Hematopoietic multipotent progenitor cell treated with erythropoietin and hydrocortisone succinate and interleukin-3 and kit ligand, for 6 days (in vitro differentiated cells): ENCODE measurements at places on chromosomes 13 and 19.
A peak's percentile ranks its signal among the peaks of the same experiment; 100 is the strongest.

- no peak for DNase-seq
Measured at GRCh38 chr13:30567072-30567471, 50.6 kb upstream of the USPL1 start.

DNA sequence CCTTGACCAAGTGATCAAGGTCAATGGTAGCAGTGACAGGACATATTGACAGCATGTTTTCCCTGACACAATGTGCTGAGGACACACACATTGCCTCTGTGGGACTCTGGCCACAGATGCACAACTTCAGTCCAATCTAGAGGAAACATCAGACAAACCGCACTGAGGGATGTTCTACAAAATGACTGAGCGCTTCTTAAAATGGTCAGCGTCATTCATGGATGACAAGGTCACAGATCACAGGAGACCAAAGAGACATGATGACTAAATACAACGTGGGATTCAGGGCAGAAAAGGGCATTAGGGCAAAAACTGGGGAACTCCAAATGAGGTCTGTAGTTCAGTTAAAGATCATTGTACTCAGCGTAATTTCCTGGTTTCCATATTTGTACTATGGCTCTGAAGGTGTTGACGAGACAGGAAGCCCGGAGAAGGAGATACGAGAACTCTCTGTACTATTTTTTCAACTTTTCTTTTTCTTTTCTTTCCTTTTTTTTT, 20.6 kb downstream of the PBX4 start:
- no peak for DNase-seq

- peak; percentile 55 for DNase-seq
Measured at GRCh38 chr19:49570997-49571676, 9.2 kb downstream of the NOSIP start.

DNA sequence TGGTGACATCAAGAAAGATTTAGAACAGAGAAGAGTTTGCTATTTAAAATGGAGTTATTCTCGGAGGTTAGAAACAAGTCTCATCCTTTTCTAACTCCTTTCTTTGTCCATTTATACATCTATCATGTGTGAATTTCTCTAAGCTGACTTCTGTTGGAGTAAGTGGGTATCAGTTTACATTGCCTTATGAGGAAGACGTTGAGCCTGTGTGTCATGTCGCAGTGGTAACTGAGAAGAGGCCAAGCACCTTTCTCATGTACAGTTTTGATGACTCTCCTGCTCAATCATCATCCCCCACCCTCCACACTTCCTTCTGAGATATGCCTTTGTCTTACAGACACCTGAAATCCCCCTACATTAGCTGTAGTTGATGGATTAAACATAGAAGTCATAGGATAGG, 624.8 kb downstream of the LIG4 start:
- no peak for DNase-seq

GRCh38 chr13:70394031-70394548, 285.8 kb upstream of the KLHL1 start:
- no peak for DNase-seq

DNA sequence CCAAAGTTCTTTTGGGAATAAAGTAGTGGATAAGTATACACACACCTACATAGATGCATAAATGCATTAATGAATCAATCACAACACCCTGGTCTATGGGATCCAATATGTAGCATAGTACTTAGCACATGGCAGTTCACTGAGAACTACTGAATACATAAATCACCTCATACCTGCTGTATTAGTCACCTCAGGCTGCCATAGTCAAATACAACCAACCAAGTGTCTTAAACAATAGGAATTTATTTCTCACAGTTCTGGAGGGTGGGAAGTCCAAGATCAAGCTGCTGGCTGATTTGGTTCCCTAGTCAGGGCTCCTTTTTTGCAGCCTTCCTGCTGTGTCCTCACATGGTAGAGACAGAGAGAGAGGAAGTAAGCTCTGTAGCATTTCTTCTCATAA, 228.2 kb downstream of the NHLRC3 start:
- no peak for DNase-seq

GRCh38 chr13:93309886-93310523, 83.4 kb downstream of the GPC6 start:
- DNase-seq, result no peak

DNA sequence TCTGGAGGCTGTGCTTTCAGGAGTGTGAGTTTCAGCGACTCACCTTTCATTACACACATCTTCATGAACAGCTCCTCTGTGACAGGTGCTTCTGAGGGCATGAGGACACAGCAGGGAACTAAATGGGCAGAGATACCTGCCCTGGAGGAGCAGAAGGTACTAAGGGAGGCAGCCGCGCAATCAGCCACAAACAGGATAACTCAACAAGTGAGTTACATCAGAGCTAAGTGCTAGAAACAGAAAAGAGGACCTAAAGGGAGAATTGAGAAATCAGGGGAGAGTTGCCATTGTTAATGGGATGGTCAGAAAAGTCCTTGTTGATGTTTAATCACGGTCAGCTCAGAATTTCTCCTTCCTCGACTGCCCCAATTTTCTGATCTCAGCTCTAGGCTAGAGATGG, 42.5 kb downstream of the SYDE1 start:
- DNase-seq, result no peak

DNA sequence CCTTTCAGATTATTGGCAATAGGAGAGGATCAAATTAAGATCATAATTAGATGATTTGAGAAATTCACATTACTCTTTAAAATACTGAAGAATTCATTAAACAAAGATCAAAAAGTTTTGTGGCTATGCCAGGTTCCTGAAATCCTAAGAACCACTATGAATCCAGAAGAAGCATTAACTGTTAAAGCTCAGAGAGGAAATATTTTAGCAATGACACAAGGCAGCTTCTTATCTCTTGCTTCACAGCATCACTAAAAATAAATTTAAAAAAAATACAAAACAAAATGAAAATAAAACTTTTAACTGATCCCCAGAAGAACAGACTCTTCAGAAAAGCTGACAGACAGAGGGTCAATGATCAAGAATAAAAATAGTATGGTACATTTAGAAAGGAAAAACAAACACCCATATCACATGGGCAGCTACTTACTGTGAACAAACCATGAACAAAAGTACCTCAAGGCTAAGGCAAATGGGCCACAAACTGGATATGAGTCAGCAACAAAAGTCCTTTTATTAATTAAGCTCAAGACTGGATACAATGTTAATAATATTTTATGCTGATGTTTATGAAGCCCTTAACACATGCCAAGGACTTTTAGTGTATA, 19.6 kb downstream of the RNF6 start:
- DNase-seq, result no peak

DNA sequence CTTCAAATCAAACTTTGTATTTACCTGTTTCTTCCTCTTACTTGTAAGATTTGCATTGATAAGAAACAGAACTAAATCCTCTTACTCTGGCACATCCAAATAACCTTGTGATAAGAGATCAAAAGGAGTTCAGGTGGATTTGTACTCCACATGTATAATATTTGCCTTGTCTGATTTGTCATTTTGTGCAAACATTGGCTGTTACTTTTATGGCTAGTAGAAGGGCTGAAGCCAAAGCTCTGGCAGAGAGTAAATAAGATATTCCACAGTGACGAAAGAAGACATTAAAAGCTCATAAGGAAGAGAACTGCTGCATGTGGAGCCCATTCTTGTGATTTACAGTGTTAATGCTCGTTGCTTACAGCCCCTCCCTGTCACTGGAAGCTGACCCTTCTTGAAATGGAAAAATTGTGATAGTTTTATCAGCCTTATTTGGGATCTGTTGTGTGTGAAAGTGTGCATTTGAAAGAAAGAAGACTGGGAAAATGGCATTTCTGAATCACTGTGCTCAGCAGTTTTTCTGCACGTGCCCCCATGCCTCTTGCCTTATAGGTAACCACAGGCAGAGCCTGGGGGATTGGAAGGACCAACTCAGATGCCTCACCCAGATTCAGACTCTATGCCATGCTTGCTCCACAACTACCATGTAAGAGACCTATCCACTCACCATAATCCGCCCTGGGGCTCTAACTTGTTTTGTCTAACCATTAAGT, 68.2 kb downstream of the OXGR1 start:
- DNase-seq, result no peak

DNA sequence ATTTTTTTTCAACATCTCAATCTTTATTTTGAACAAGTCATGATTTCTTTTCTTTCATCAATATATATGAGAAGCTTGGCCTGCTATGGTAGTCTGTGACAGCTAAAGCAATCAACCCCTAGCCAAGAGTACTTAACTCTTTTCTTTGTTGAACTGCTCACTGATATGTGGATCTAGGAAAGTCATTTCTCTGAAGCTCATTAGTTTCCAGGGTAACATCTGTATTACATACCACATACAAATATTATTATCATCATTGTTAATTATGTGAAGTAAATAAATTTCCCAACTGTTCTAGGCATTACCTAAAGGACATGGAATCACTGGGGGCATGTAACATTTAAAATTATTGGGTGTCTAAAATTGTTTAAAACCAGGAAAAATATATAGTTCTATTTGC, 267.3 kb downstream of the DCT start:
- no peak for DNase-seq

DNA sequence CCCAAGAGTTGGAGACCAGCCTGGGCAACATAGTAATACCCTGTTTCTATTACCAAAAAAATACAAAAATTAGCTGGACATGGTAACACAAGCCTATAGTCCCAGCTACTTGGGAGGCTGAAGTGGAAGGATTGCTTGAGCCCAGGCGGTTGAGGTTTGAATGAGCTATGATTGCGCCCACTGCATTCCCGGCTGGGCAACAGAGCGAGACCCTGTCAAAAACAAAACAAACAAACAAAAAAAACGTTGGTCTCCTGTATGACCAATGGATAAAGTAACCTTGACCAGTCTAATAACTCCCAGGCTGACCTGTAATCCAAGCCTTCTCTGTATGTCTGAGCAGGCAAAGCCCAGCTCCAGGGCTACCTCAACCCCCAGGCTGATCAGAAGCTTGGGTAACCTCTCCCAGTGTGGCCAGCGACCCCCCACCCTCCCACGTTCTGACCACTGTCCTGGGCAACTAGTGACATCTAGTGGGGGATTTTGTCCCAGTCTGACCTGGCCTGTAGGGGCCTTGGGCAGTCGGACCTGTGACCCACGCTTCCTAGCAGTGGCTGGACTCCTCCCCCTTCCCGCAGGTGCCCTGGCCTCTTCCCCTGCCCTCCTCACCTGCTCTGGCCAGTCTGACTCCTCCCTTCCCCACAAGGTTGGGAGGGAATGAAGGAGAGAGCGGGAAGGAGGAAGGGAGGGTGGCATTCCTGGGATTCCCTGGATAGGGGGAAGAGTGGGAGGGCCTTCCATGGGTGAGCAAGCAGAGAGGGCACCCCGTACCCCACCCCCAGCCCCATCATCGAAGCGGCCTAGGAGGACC, 1.0 kb upstream of the BCAM start:
- DNase-seq, result no peak

- no peak for DNase-seq
Measured at GRCh38 chr13:72120632-72121031, 253.6 kb upstream of the DACH1 start.

GRCh38 chr19:44696939-44697669, 1.8 kb upstream of the CEACAM16 start:
- no peak for DNase-seq

DNA sequence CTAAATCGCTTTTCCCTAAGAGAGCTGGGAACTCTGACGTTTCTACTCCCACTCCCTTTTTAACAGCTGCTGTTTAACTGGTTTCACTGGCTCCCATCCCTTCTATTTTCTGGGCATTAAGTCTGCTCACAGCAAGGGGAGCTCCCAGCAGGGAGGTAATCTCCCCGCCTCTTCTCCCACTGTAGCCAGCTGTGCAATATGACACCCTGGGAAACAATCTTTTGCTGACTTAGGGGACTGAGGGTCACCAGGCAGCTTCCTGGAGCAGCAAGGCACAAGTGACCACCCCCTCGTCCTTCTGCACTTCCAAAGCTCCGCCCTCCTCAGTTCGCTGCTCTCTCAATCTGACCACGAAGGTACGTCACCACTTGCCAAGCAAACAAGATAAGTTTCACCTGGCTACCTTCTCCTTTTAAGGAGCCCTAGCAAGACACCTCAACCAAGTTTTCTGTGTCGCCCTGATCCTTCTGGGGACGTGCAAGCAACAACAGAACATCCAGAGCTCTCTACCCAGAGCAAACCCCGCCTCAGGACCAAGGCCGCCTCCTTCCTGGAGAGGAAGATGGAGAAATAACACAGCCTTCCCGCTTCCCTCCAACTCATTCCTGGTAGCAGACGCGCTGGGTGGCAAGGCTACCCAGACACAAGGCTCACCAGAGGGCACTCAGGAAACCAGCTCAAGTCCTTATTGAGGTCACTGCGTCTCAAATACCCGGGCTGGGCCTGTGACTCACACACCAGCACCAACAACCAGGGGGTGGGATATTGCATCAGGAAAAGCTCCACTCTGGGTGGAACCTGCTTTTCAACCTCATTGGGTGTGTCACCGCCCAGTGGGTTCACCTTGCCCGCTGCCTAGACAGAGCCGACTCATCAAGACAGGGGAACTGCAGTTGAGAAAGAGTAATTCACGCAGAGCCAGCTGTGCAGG, 92.4 kb downstream of the STK24 start:
- DNase-seq, result peak; percentile 62

GRCh38 chr19:591099-591958, 1.6 kb downstream of the HCN2 start:
- peak; percentile 65 for DNase-seq

- peak; percentile 31 for DNase-seq
Measured at GRCh38 chr19:17716309-17716929, 2.9 kb upstream of the MAP1S start.

DNA sequence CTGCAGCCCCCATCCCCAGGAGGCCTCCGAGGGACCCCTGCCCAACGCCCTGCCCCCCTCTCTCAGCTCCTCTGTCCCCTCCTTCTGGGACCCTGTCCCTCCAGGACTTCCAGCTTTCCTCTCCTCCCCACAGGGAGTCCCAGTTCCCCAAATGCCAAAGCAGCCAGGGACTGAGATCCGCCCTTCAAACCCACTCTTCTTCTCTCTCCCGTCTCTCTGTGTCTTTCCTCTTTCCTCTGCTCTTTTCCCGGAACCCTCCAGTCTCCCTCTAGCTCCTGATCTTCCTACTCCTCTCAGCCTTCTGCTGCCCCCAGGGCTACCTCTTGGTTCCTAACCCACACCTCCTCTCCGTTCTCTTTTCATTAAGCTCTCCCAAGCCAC, 377 bp downstream of the CA11 start:
- no peak for DNase-seq

GRCh38 chr19:41850381-41850780, 5.5 kb downstream of the DMRTC2 start:
- DNase-seq, result no peak

DNA sequence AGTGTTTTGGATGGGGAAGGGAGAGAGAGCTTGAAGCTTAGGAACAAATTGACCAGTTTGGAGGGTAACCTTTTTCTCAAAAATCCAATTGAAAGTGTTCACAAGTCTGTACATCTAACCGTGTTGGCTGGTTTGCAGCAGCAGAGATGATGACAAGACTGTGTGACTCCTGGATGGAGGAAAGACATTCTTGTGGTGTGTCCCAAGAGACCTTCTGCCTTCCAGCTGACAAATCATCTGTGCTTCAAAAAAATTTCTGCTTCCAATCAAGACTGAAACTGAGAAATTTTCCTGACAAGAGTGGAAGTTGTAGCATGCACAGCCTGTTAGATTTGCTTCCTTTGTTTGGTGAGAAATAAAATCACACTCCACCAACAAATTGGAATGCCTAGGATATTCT, 56.2 kb downstream of the LACC1 start:
- DNase-seq, result no peak
